ENCODE measurements at places on chromosomes 12 and 14.

DNA sequence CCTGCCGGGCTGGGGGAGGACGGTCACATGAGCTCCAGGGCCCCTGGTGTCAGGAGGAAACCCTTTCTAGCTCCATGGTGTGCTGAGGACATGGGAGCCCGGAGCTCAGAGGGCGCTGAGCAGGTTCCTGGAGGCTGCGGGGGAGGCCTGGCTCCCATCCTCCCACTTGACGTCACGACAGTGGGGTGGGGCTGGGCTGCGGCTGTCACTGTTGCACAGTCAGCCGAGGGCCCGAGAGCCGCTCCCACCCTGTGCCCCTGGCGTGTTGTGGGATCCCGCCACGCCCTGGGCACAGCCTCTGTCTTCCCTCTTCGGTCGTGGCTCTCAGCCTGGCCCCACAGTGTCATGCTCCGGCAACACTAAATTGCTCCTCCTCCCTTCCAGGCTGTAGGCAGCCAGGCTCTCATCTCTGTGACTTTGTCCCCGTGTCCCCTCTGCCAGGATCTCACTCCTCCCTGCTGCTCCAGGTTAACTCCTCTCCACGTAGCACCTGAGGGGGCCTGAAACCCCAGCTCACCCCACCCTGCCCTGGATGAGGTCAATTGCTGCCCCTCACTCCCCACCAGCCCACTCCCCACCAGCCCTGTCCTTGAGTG, 33.0 kb downstream of the BEGAIN start:
- DNase-seq, result no peak

DNA sequence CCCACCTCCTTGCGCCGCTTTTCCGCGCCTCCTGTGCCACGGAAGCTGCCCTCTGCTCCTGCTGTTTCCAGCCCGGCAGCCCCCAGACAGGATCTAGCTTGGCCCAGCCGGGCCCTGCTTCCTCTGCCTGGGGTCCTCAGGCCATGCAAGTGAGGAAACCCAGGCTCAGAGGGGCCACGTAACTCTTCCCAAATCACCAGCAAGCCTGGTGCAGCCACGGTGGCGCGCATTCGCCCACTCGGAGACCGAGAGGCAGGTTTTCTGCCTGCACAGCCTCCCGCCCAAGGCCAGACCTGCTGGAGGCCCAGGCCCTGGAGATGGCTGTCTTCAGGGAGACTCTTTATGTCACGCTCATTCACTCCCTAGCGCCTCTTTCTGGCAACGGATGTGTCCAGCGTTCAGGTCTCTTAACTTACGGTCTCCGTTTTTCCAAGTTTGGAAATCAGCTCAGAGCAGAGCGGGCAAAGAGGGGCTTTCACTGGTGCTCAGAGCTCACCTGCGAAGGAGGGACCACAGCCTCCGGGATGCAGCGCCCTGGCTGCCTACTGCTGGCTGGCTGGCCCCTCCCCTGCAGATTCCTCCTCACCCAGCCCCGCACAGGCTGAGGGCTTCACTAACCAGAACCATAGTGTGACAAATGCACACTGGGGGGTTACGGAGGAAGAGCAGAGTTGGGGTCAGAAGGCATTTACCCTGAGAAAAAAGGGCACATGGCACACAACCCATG, 20.6 kb upstream of the CEP170B start:
- no peak for DNase-seq

DNA sequence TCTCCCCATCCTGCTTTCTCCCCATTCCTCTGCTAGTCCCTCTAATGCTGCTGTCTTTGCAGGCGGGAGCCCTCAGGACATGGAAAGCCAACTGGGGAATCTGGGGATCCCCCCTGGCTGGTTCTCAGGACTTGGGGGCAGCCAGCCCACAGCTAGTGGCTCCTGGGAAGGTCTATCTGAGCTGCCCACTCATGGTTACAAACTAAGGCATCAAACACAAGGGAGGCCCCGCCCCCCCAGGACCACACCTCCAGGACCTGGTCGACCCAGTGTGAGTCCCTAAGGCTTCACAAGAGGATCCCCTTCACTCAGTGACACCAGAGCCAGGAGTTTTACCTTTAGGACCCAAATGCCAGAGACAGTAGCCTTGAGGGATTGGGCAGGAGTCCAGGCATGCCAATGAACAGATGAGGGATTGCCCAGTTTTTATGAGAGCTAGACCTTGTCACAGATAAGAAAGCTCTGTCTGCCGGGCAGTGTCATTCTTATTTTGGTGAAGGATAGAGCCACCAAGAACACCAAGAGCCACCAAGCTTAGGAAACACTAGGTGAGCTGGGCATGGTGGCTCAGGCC, 8.0 kb upstream of the CPNE6 start:
- no peak for DNase-seq

DNA sequence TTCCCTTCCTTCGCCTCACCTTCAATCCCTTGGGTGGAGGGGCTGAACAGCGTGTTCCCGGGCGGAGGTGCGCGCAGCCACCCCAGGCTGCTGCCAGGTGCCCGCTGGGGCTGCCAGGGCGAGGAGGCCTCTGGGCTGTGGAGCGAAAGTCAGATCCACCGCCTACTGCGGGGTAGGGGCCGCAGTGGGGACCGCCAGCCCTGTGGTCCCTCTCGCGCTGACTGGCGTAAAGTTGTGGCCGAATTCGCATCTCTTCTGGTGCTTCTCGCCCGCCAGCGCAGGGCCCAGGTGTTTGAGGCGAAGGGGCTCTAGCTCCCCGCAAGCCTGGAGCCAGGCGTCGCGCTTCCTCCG, 6.9 kb upstream of the HOXC4 start:
- no peak for DNase-seq

DNA sequence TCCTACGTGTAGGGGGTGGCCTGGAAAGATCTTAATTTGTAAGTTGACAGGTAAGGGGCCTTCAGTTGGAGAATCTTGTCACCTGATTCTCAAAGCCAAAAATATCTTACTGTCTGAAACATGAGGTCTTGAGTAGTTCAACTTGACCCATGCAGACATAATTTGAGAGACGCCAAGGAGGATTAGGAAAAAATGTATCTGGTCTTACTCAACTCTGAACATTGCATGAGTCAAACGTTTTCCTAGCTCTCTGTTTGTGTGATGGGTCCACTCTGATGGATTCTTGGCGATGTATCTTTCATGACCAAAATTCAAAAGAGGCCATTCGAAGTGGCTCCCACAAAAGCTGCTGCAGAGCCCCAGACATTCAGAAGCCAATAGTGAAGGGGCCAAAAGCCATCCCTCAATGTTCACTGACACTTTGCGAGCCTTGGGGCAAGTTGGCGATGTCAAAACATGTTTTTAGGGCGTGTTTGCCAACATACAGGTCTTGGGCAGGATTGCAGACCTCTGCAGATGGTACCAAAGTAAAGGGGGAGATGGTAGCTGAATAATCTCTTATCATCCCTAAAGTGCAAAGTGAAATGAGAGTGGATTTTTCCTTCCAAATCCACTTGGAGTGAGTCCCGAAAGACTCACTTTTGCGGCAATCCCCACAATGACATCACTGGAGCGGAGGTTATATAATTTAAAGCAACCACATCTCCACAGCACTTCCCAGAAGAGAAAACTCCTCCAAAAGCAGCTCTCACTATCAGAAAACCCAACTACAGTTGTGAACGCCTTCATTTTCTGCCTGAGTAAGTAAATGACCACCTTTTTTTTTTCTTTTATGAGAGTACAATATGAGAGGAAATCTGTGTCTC, at the start of gene BDKRB1:
Gene BDKRB1 (plus strand): TSS at position 710 of the 866 bp plus-strand sequence. CDS start 7,473 bp downstream, outside the sequence.
- no peak for DNase-seq

- no peak for DNase-seq
These were observed 102.7 kb upstream of the USP44 start for GRCh38 chr12:95653771-95654546.

DNA sequence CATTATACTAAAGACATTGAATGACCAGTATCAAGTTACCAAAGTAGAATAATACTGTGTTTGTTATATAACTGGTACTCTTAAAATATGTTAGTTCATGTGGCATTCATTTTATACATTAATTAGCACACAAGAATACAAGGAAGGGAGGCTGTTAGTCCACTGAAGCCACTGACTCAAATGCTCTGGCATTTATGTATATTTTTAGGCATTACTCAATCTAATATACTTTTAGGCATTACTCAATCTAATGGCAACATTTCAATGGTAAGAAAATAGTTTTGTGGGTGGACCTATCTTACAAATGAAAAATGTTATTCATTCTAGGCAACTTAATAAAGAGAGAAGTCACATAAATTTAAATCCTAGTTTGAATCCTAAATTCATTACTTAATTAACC, 874.4 kb upstream of the USP15 start:
- DNase-seq, result no peak

- no peak for DNase-seq
These were observed 133.8 kb downstream of the BCAT1 start for GRCh38 chr12:24815114-24815423.

DNA sequence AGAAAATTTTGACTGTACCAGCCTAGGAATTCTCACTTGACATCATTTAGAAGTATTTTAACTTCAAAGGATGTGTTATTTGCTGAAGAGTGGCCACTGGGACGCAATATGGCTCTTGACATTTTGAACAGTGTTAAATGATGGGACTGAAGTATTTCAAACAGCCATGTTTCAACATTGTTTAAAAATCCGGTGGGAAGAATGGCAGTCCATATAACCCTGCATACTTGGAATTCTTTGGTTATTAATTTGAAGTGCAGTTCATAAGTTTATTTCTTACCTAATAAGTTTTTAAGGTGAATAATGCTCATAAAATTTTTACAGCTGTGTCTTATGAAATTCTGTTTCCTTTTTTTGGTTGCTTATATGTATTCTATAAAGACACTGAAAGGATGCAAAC, 8.3 kb downstream of the TMTC2 start:
- no peak for DNase-seq

- DNase-seq, result no peak
These were observed 73.5 kb downstream of the TTC7B start for GRCh38 chr14:90742729-90743128.

DNA sequence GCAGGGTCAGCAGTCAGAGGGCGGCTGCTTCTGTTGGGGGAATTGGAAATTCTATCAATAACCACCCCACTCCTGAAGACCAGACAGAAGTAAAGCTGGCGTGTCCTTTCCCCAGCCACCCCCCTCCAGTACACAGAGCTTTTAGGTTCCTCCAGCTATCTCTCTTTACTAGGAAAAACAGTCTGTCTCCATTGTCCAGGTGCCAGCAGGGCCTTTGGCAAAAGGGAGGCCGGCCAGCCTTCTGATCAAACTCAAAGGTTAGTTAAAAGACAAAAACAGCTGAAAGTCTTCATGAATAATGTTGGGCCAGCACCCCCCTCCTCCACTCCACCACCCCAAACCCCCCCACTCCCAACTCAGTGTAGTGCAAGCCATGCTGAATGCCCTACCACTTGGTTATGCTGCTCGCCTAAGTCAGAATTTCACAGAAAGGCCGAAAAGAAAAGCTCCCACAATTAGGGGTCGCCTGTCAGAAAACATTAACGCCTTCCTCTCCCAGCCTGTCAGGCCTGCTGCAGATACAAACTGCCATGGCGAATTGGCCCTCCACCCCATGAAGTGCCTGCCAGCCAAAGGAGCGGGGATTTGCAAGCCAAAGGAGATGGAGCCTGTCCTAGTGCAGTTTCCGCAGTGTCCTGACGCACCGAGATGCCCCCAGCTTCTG, 8.9 kb downstream of the ASCL1 start:
- DNase-seq, result no peak

GRCh38 chr14:103561381-103562178, 877 bp downstream of the BAG5 start:
- no peak for DNase-seq

DNA sequence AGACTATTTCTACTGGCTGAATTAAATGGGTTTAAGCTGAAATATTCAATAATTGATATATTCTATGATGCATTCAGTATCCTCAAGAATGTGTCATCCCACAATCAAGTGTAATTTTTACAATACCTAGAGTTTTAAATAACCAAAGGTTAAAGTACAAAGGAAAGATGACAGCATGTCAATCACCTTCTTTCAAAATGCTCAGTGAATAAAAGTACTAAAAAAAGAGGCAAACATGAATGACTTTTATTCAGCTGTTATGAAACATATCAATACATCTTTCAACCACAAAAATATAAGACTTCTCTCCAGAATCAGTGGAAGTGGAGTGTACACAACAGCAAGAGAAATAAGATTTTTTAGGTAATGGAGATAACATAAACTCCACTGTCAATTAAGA, 72.0 kb downstream of the NELL2 start:
- DNase-seq, result no peak

- no peak for DNase-seq
These were observed 77.8 kb downstream of the MYF5 start for GRCh38 chr12:80794551-80794950.

GRCh38 chr12:68977909-68978610, 45.1 kb upstream of the CPM start:
- DNase-seq, result no peak

- no peak for DNase-seq
These were observed 309.1 kb upstream of the FKBP4 start for GRCh38 chr12:2485681-2486080.

- no peak for DNase-seq
These were observed 108.1 kb downstream of the DIP2B start for GRCh38 chr12:50612882-50613281.

GRCh38 chr12:26466726-26467125, 271.4 kb downstream of the SSPN start:
- no peak for DNase-seq

DNA sequence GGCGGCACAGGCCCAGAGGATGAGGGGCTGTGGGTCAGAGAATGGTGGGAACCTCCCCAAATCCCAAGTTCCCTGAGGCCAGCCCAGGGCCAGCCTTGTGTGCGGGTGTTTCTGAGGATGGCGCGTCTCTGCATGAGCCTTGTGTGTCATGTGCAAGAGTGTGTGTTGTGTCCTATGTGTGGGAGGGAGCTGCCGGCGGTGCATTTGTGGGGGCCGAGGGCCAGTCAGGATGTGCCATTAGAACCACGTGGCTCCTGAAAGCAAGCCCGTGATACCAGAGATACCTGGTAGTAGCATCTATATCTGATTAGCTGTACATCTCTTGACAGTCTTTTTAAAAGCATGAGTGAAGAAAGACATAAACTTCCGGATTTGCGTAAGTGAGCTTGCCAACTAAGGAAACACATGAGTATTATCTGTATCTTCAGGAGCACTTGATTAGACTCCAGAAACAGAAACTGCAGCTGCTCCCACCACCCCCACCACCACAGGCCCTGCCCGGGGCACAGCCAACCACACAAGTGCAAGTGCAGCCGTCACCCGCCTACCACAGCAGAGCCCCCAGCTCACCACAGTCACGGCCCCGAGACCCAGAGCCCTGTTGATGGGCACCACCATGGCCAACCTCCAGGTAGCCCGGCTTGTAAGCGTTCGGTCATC, 19.2 kb downstream of the DDX51 start:
- no peak for DNase-seq

- no peak for DNase-seq
These were observed 2.0 kb upstream of the PCNX1 start for GRCh38 chr14:70905301-70905700.

Data from iPS DF 19.7 (cell line).